ENCODE measurements at places on chromosomes 12 and 14.
A peak's percentile ranks its signal among the peaks of the same experiment; 100 is the strongest.

DNA sequence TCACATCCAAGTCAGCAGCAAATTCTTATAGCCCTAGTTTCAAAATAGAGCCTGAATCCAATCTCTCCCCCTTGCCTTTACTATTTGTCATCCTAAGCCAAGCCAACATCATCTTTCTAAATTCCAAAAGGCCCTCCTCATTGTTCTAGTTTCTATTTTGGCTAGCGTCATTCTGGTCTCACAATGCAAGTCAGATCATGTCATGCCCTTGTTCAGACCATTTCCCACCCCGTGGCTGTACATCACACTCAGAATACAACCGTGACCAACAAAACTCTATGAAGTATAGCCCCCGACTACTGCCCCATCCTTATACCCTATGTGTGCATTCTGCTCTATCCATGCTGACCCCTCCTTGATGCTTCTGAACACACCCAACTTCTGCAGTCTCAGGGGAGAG lies 12.3 kb upstream of the GNG2 start:
- H3K27ac ChIP-seq, result peak overlapping the region; percentile 88
- no peak overlapping the region for H3K4me3 ChIP-seq

GRCh38 chr12:29702972-29703371 lies 80.8 kb downstream of the TMTC1 start:
- H3K4me1 ChIP-seq, result no peaks in the 10 kb centered on the region
- no peak overlapping the region for H3K4me3 ChIP-seq
- H3K27ac ChIP-seq, result no peak overlapping the region
- H3K27me3 ChIP-seq, result no peaks in the 10 kb centered on the region
- H3K36me3 ChIP-seq, result no peaks in the 10 kb centered on the region

- no peaks in the 10 kb centered on the region for H3K36me3 ChIP-seq
- peaks cover 6% of the 10 kb centered on the region for H3K4me1 ChIP-seq
- H3K4me3 ChIP-seq, result no peak overlapping the region
- no peaks in the 10 kb centered on the region for H3K27me3 ChIP-seq
Measured at GRCh38 chr12:15627995-15628945, 160.9 kb downstream of the EPS8 start.

DNA sequence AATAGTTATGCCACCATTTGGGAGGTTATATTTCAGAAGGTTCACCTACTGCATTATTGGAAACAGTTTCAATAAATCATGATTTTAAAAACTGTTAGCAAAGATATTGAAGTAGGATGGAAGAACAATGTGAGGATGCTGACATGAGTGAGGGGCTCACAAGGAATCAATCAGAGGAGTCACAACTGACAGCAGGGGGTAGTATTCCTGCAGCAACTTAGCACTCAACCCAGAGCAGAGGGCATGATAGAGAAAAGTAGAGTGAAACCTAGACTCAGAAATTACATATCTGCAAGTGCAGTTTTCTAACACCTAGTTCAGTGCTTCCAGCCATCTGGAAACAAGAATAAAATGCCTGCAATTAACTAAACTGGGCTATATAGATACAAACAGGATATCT lies 772.5 kb upstream of the USP15 start:
- no peak for DNase-seq
- no peak overlapping the region for H3K27ac ChIP-seq
- H3K4me3 ChIP-seq, result no peak overlapping the region
- no peaks in the 10 kb centered on the region for H3K4me1 ChIP-seq
- no peaks in the 10 kb centered on the region for H3K36me3 ChIP-seq
- H3K27me3 ChIP-seq, result no peaks in the 10 kb centered on the region

DNA sequence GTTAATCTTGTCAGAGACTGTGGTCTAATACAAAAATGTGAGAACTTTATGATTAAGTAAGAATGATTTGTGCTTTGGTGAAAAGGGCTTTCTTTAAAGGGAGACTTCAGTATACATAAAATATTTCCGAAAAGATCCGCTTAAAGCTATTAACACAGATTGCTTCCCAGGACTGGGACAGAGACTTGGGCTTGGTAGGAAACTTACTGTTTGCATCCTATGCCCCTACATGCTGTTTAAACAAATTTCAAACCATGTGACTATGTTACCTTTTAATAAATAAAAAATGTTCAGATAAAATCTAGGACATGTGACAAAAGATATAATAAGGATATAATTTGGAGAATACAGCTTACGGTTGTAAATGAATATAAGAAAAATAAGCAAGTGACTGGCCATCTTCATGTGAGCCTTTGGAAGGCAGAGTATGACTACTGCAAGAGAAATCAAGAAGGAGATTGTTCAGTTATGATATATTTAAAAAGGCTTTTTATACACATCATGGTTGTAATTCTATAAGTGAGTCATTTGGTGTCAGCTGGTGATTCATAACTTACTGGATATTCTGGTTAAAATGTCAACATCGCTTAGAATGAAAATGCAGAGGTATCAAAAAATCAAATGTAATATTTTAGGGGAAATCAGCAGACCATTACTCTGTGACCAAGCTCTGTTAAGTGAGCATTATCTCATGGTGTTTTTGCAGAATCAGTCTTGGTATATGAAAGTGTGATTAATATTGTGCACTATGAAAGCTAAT lies 234.7 kb upstream of the E2F7 start:
- no peak for DNase-seq
- H3K4me3 ChIP-seq, result no peak overlapping the region
- H3K36me3 ChIP-seq, result no peaks in the 10 kb centered on the region
- H3K4me1 ChIP-seq, result peaks cover 6% of the 10 kb centered on the region

DNA sequence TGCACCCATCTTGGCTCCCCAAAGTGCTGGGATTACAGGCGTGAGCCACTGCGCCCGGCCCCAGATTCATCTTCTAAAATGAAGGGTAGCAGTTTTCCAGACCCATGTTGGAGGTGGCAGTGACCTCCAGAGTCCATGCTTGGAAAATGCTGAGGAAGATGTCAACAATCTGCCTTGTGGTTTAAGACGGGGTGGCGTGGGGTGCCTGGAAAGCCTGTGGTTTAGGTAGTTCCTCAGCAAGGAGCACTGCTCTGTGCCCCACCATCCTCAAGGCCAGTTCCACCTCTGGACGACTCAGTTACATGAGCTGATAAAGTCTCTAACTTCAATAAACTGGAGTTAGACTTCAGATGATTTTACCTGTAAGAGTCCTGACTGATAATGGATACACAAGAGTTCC lies 48.6 kb downstream of the DRAM1 start:
- no peak overlapping the region for H3K4me3 ChIP-seq
- H3K36me3 ChIP-seq, result no peaks in the 10 kb centered on the region
- no peaks in the 10 kb centered on the region for H3K4me1 ChIP-seq
- DNase-seq, result no peak
- no peak overlapping the region for H3K27ac ChIP-seq
- H3K27me3 ChIP-seq, result no peaks in the 10 kb centered on the region

GRCh38 chr14:72463291-72463866 lies 430.5 kb downstream of the DPF3 start:
- no peak for DNase-seq
- peaks cover 3% of the 10 kb centered on the region for H3K27me3 ChIP-seq
- no peaks in the 10 kb centered on the region for H3K36me3 ChIP-seq
